Stimulated activated CD8-positive, alpha-beta memory T cell treated with anti-CD3 and anti-CD28 coated beads, Interleukin-4, amount 100 ng/mL, for 1 hour (primary cell): ENCODE measurements at places on chromosomes 5 and 9.

DNA sequence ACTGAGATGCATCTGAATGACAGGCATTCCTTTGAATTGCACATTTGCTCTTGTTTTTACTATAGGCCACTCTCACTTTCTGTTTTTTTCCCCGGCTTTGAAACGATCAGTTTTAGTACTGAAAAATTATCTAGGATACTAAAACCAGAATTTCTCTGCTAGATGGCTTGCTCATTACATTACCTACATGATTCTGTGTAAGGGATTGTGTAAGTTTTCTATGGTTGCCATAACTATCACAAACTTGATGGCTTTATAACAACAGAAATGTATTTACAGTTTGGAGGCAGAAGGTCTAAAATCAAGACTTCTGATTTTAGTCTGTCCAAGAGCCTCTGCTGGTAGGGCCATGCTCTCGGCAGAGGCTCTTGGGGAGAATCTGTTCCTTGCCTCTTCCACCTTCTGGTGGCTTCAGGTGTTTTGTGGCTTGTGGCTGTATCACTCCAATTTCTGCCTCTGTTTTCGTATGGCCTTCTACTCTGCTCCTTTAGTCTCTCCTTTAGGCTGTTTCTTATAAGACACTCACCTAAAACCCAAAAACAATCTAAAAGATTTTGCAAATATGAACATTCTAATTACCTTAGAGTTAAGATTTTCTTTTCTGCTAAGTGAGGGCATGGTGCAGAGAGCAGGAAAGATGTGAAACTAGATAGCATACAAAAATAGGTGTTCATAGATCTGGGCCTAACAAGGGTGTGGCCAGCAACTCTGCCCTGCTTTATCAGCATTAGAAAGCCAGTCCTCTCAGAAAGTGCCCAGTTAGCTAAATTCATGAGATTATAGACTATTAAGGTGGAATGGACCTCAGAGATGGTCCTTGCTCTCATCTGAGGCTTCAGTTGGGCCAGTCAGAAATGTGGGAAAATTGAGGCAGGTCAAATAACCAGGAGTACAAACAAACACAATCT lies 93.3 kb upstream of the CDKN2B start:
- no peak for DNase-seq

GRCh38 chr5:176644294-176644693 lies 3.0 kb upstream of the TSPAN17 start:
- DNase-seq, result no peak

GRCh38 chr5:179208706-179209358 lies 136.4 kb downstream of the ADAMTS2 start:
- DNase-seq, result no peak

DNA sequence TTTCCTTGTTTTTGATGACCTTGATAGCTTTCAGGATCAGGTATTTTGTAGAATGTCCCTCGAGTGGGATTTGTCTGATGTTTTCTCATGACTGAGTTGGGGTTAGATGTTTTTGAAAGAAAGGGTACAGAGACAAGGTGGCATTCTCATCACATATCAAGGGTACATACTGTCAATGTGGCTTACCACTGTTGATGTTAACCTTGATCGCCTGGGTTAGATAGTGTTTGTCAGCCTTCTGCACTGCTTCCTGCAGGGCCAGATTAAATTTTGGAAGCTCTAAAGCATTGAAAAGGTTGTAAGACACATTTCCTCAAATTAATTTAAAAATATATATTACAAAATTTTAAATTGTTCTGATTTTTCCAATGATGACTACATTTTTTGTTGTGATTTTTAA lies 287.4 kb upstream of the ACTBL2 start:
- DNase-seq, result no peak

GRCh38 chr9:104879555-104880309 lies 48.2 kb downstream of the ABCA1 start:
- DNase-seq, result no peak

DNA sequence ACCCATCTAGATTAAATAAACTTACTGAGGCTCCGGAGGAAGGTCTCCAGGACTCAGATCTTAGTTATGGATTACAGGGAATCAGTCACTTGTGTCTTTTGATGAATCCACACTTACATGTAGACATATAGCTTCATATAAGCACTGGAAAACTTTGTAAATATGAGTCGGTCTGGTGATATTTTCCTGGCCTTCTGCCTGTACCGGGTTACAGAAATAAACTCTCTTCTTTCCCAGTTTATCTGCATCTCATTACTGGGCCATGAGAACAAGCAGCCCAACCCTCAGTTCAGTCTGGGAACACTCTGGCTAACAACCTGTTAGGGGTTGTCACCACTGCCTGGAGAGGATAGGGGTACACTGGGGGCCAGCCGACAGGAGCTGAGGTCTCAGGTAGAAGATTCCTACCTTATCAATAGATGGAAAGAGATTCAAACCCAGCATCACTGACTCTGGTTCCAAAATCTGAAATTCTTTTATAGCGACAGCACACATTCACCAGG lies 59.1 kb downstream of the THBS4 start:
- no peak for DNase-seq

DNA sequence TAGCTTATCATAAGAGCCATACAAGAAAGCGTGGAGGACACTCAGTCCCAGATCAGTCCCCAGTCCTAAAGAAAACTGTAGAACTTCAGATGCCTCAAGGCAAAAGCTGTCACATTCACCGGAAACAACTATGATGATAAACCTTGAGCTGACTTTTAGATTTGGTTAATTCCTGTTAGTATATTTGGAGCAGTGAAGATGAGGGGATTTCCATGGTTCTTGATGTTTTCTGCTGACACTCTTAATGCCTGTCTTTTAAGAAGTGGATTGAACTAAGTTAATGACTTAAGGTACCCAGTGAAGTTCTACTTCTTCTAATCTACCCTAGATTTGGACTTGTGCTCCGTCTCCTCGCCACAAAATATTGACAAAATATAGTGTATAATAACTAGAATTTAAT lies 355.0 kb downstream of the EBF1 start:
- no peak for DNase-seq
